ENCODE measurements at places on chromosomes 5 and 9.

DNA sequence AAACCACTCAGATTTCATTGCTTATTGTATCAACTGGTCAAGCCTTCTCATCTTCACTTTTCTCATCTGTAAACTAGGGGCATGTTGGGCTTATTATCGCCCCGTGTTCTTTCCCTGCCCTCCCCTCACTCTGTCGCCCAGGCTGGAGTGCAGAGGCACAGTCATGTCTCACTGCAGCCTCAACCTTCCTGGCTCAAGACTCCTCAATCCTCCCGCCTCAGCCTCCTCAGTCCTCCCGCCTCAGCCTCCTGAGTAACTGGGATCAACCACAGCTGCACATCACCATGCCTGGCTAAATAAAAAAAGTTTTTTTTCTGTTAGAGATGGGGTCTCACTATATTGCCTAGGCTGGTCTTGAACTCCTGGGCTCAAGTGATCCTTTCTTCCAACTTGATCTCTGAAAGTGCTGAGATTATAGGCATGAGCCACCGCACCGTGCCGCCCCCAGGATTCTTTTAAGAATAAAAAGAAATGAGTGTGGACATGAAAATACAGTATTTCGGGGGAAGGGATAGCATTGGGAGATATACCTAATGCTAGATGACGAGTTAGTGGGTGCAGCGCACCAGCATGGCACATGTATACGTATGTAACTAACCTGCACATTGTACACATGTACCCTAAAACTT is 2.0 kb downstream of the MAML1 start:
- no peak for DNase-seq

- DNase-seq = no peak
Measured at GRCh38 chr9:131474711-131475110, 28.0 kb upstream of the POMT1 start.

- no peak for DNase-seq
Measured at GRCh38 chr5:75367401-75367800, 30.4 kb downstream of the HMGCR start.

- DNase-seq = no peak
Measured at GRCh38 chr5:169251333-169252084, 49.4 kb downstream of the SLIT3 start.

DNA sequence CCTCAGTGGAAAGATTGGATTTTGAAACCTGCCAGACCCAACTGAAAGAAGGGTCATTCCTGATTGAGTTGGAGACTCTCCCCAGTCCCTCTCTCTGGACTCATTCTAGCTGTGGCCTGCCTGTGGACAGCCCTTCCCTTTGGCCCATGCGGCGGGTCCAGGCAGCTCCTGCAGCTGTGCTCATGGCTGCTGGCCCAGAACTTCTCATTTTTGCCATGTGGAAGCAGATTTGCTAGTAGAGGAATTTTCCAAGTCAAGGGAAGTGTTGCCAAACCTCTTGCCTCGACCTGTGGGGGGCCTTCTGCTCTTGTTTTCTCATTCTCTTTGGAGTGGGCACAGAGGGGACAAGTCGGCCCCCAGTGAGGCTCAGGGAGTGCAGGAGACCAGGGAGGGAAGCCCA is 89.2 kb downstream of the ANKRD33B start:
- DNase-seq = no peak

DNA sequence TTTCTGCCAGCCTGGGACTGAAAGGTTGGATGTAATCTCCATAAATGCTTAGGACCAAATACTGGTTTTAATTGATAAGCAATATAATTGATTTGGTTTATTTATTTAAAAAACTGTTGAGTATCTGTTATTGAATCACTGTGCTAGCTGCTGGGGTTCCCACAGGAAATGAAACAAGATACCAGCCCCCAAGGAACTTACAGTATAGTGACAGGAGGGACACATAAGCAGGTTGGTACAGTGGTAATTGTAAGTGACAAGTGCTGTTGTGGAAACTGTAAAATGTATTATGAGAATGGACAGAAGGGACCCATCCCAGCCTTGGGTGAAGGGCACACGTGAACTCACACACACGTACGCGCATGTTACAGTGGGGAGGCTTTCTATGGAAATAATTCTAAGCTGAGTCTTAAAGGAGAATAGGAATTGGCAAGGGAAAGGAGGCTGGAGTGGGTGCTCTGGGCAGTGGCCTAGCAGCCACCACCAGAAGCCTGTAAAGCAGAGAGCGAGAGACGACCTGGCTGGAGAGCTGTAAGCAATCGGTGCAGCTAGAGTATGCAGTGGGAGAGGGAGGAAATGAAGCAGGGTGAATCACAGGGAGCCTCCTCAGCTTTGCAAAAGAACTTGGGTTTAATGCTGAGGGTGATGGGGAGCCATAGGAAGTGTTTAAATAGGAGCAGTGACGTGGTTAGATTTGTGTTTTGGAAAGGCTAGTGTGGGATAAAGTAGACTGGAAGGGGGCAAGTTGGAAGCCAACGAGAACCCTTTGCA is 39.3 kb downstream of the GLRA1 start:
- no peak for DNase-seq

DNA sequence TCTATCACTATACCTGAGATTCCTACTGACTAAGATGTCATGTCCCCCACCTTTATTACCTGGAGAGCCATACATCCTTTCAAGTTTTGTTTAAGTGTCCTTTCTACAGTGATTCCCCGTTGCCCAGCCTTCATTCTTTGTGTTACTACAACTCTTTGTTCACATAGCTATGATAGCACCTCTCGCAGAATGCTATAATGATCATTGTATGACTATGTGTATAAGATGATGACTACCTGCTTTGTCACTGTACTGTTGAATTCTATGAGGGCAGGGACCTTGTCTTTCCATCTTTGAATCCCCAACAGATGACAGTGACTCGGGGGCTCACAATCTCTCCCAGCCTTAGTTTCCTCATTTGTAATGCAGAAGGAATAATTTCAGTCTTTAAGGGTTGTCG is 361.2 kb downstream of the NPR3 start:
- no peak for DNase-seq

DNA sequence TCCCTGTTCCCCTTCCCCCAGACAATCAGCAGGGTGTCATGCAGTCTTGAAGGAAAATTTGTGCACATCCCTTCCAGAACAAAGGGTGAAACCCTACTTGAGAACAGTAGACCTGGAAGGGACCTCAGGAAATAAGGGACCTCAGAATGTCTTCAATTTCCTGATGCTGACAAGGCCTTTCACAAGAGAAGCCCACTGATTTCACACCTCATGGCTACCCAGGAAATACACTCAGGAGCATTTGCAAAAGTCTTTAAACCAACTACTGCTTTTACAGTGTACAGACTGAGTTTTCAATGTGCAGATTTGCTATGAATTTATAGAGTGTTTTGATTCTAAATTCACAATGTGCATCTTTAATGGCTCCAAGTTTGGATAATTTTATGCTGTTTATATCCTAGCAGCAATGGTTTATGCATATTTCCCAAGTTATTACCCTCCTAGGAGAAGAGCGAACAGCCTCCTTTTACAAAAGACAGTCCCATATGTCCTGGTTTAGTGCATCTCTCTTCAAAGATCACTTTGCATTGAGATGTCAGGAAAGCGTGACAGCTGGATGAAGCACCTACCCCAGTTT is 74.8 kb downstream of the GALNT10 start:
- DNase-seq = no peak

DNA sequence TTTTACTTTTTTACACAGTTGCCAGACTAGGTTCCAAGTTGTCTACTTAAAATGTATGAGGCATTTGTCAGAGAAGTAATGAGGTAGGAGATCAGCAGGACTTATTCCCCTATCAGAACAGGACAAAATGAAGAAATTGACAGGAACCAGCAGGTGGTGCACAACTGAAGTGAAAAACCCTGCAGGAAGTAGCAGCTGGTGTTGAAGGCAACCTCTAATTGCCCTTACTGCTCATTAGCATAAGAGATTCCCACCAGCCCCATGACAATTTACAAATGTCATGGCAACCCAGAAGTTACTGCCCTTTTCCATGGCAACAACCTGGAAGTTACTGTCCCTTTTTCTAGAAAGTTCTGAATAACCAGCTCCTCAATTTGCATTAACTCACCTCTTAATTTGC is 5.4 kb downstream of the PCDHB15 start:
- no peak for DNase-seq

- DNase-seq = no peak
Measured at GRCh38 chr5:83889971-83890745, 169.5 kb upstream of the HAPLN1 start.

DNA sequence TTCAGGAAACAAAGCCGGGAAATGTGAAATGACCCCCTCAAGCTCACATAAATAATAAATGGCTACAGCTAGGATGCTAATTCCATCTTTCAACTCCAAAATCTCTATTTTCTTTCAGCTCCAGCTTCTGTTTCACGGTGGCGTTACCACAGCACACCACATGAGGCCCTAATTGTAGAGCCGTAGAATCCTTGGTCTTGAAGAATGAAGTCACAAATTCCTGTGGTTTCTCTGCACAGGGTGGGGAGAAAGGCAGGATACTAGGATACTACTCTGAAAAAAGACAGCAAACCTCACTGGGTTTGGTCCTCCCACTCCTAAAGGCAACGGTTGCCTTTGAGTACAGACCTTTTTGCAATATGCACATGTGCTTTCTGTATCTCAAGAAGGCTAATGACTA is 13.9 kb upstream of the RARS1 start:
- no peak for DNase-seq

- DNase-seq = no peak
Measured at GRCh38 chr5:170280011-170280493, 17.5 kb downstream of the LCP2 start.

- no peak for DNase-seq
Measured at GRCh38 chr9:128082151-128082550, 14.1 kb downstream of the SLC25A25 start.

DNA sequence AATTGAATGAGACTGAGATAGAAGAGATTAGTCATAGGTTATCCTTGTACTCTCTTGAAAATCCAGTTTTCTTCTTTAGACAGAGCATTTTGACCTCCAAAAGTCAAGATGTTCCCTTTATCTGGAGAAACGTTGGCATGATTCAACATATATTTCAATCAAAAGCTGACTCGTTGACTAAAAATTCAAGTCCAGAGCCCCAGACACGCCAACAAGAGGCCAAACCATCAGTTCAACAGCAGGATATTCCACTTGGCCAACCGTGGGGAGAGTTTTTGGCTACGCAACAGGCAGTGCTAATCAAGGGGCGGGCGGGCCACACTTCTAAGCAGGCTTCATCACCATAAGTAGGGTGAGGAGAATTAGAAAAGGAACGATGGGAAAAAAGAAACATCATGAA is 119.1 kb downstream of the SLIT3 start:
- DNase-seq = no peak

- no peak for DNase-seq
Measured at GRCh38 chr9:98365781-98366180, 110.3 kb upstream of the TBC1D2 start.

DNA sequence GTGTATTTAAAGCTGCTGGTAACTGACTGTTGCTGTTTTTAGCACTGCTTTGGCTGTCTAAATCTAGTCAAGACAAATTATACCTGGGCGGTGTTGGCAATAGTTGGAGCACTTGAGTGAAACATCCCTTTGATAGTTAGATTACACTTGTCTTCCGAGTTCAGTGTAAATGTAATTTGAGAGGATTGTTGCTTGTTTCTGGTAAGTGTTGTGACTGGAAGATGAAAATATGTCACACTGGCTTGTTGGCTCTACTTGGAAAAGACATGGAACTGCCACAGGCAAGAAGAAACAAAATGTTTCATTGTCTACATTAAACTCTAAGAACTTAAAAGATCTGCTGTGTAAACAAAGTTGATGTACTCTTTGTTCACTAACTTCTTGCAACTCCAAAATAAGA is 49.2 kb upstream of the PTPRD start:
- no peak for DNase-seq

GRCh38 chr5:133705331-133705730 is 93.0 kb upstream of the FSTL4 start:
- no peak for DNase-seq

DNA sequence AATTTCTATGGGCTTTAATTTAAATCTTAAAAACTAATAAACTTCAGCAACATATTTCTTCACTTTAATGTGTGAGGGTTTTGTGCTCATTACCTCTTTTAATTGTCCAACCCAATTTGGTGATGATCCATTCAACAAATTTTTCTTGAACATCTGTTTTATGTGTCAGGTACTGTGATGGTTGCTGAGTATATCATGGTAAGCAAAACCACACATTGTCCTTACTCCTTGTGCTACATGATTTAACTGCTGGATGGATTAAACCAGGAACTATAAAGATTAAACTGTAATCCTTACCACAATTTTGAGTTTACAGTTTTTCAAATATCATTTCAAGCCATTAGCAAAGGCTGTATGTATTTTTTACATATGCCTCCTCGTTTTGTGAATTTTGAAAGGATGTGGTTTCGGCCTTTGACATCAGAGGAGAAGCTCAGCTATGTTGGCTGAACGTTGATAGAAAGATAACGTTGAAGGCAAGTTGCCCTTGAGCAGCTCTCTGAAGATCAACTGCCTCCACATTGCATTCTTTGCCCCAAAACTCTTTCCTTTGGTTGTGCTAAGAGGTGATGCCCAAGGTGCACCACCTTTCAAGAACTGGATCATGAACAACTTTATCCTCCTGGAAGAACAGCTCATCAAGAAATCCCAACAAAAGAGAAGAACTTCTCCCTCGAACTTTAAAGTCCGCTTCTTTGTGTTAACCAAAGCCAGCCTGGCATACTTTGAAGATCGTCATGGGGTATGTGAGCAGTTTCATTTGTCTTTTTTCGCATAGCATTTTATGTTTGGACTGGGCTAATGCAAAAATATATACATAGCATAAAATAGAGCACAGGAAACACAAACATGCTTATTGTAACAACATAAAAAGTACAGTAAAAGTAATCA is at the start of gene ITK:
Gene ITK (plus strand): TSS at position 467 of the 891 bp plus-strand sequence. CDS start 138 bp downstream, at position 605.
- no peak for DNase-seq

DNA sequence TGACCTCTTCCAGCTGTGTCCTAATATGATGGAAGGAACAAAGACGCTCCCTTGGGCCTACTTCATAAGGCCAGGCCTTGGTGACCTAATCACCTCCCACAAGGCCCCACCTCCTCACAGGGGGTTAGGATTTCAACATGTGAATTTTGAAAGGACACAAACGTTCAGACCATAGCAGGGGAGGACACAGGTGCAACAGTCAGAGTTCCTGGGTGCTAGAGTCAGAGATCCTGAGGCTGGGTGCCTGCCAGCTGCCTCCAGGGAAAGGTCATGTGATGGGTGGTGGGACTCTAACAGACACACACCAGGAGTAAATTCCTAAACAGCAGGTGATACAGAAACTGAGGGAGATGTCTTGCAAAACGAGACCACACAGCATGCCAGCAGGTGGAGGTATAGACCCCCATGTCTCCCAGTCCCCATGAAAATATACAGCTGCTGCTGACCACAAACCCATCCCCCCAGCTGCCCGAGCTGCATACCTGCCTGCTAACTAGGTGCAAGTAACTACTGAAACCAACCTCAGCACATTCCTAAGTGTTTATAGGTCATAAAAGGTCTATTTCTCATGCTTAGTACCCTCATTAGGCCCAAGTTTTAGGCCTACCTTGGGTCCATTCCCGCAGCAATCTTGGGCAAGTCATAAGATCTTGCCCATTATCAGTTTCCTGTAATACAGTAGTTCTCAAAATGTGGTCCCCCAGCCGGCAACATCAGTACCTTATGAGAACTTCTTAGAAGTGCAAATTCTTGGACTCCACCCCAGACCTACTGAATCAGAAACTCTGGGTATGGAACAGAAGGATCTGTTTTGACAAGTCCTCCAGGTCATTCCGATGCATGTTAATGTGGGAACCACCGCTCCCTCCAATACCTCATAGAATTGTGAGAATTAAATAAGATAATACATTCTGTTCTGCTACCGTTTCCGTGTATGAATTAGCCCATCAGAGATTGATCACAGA is 245.3 kb downstream of the ENC1 start:
- no peak for DNase-seq

All from Panc1 (cell line).